ENCODE measurements at places on chromosomes 4 and X.

DNA sequence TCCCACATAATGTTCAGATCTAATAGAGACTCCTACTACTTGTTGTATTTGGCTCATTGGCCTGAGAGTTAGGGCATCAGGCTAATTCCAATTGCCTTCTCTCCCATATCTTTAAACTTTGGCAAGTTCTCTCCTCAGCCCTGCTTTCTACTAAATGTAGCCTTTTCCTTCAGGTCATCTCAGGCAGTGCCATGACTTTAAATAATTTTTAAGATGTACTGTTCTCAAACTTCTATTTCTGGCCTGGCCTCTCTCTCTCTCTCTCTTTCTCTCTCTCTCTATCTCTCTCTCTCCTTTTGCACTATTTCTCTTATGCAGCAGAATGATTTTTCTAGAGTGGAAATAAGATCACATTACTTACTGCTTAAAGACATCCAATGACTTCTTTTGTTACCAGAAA lies 114.5 kb upstream of the PAQR3 start:
- DNase-seq, result no peak

DNA sequence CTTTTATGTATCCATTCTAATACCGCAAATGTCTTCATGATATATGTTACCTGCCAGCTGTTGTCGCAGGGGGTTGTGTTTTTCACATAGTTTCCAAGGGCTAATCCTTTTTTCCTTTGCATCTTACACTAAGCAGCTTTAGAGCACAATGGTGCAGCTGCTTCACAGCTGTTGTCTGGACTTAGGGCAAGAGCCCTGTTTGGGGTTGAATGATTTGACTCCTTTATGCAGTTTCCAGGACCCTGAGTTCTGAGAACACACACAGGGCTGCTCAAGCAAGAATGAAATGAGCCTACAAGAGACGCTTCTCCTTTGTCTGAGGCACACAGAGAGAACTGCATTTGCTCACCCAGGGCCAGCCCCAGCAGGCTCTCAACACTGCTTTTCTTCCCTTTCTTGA lies 20.2 kb downstream of the CCNG2 start:
- DNase-seq, result no peak

DNA sequence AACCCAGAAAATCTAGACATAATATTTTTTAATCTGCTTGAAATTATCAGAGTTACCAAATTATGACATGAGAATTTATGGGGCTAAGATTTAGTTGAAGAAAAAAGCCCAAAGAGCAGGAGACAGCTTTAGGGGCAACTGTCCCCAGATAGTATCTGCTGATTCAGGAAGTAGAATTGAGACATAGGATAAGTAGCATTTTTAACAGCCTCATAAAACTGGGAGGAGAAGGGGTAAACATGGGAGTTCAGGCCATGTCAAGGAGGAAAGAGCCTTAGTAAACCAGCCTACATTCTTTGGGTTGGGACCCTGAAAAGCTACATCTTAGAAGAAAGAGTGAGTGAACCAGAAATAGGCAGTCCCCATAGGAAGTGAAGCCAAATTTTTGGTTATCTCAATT lies 9.7 kb upstream of the RAB28 start:
- DNase-seq, result no peak

DNA sequence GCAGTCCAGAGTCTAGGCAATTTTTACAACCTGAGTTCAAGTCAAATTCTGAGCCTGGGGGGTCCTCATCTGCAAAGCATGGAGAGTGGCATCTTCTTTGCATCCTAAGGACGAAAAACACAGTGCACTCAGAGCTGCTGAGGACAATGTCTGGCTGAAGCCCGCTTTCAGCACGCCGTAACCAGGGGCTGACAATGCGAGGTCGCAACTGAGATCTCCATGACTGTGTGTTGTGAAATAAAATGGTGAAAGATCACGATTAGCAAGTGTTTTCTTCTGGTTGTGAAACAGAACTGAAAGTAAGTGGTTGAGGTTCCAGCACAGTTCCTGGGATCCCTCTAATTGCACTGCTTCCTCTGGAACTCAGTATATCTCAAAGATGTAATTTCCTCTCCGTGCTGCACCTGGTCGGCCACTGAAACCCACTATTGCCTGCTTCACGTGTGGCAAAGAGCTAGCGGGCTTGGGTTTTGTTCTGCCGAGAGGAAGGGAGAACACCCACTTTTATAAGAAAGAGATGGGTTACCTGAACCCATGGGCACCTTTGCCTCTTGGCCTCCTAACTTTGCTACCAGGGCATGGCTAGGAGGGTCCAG lies 7.7 kb upstream of the F11 start:
- no peak for DNase-seq

DNA sequence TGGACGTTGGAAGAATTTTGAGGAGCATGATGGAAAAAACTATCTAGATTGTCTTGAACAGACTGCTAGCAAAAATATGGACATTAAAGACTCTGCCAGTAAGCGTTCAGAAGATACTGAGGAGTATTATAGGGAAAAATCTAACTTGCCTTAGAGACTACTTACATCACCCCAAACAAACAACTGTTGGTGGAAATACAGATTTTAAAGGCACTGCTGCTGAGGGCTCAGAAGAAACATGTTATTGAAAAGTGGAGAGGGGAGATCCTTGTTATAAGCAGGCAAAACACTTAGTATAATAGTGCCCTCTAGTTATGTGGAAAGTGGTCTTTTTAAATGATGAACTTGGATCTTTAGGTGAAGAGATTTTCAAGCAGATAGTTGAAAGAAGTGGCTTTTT lies 29.2 kb downstream of the MAD2L1 start:
- no peak for DNase-seq

- peak; percentile 20 for DNase-seq
Measured at GRCh38 chr4:103046416-103047290, 27.1 kb upstream of the SLC9B1 start.

DNA sequence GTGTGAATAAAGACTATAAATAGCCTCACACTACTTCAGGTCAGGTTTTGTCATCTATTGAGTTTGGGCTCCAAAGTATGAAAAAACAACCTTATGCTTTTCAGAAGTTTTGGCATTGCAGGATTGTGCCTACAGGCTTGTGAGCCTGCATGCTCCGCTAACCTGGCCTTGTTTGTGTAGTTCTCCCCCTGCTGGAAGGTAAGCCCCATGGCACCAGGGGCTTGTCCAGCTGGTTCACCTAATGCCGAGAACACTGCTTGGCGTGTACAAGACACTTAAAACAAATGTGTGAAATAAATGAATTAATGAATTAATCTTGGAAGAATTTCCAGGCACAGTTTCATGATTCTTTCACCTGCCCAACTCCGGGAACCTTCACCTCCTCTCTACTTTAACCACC lies 1.8 kb upstream of the HSD17B10 start:
- DNase-seq, result no peak

- no peak for DNase-seq
Measured at GRCh38 chr4:88108747-88109122, 49.7 kb downstream of the ABCG2 start.

DNA sequence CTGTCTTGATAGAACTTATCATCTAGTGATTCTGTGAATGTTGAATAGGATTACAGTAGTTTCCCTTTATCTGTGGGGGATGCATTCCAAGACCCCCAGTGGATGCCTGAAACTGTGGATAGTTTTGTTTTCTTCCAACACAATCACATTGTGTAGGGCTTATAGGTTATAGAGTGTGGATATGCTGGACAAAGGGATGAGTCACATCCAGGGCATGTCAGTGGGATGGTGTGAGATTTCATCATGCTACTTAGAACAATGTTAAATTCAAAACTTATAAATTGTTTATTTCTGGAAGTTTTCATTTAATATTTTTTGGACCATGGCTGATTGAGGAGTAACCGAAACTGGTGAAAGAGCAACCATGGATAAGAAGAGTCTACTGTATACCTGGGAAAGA lies 432.3 kb upstream of the ATOH1 start:
- DNase-seq, result no peak

DNA sequence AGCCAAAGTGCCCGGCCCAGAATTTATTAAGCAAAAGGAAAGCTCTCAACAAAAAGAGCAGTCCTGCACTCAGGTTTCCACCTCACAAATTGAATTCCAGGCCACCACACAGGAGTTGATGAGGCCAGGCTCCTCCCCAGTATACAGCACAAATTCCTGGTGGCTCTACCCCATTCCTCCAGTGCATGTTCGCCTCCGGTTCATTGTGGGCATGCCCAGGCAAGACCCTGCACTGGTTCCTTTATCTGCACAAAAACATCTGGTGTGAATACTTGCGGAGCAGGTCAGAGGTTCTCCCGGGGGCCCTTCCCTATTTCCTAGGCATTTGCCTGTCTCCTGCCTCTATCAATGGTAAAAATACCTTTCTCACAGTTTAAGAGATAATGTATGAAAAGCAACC lies 195.2 kb upstream of the ANXA10 start:
- no peak for DNase-seq

DNA sequence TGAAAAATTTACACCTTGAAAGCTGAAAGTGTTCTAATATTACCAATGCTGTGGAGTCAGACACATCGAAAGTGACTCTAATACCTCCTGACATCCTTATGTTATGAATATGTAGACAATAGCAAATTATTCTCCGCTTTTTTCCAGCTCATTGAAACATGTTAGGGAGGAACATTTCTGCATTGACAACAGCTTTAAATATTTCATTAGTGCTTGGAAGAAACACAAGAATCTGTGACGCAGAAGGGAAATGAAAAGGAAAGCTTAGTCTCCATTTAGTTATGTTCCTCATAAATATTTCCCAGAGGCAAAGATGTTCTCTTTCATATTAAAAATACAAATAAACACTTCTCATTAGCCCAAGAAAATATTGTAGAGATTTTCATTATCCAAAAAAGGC lies 55.8 kb upstream of the CD99 start:
- peak; percentile 15 for DNase-seq

- DNase-seq, result no peak
Measured at GRCh38 chr4:135775909-135776308, 1574.3 kb upstream of the PABPC4L start.

- DNase-seq, result no peak
Measured at GRCh38 chr4:2848449-2848848, 4.8 kb downstream of the ADD1 start.

DNA sequence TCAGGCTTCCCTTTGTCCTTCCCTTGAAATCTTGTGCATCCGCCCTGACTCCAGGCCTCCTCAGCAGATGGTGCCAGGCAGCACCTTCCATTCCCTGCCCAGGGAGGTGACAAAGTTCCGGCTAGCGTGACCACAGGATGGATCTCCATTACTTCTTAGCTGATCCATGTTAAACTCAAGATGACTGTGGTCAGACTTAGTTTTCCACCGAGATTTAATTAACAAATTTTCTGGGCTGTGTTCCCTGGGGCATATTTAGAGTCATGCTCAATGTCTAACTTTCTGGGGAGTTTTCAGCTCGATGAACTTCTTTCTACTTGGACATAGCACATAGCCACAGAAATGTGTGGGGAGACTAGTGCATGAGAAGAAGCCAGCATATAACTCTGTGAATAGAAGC lies 215.1 kb upstream of the SFRP2 start:
- no peak for DNase-seq

DNA sequence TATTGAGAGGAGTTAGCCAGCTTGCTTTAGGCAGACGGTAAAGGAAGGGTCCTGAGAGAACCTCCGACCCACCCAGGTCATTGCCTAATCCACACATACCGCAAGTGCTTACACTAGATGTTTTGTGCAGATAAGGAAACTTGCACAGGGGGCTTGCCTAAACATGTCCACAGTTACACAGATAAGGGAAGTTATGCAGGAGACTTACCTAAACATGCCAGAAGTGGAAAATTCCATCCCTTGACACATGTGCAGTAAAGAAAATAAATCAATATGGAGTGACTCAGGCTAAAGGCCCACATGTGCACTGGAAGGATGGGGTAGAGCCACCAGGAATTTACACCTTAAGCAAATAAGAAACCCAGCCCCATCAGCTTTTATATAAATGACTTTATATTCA lies 232.8 kb upstream of the HDX start:
- no peak for DNase-seq

GRCh38 chr4:95643627-95644026 lies 94.9 kb upstream of the UNC5C start:
- DNase-seq, result no peak

- DNase-seq, result no peak
Measured at GRCh38 chr4:48375651-48376304, 34.4 kb downstream of the SLAIN2 start.

DNA sequence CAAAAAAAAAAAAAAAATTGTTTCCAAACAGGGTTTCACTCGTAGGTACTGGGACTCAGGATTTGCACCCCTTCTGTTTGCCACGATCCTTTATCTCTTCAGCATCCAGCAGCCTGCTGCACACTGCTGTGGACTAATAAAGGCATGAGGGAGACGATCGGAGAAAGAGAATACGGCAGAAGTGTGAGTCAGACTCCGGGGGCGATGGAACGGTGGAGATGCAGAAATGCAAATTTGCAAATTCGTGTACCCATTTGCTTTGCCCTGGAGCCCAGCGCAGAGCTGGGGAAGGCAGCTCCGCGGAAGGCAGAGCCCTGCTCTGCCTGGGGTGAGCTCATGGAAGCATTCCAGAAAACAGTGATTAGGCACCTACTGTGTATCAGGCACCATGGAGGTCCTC lies 270.3 kb downstream of the ASMT start:
- no peak for DNase-seq

DNA sequence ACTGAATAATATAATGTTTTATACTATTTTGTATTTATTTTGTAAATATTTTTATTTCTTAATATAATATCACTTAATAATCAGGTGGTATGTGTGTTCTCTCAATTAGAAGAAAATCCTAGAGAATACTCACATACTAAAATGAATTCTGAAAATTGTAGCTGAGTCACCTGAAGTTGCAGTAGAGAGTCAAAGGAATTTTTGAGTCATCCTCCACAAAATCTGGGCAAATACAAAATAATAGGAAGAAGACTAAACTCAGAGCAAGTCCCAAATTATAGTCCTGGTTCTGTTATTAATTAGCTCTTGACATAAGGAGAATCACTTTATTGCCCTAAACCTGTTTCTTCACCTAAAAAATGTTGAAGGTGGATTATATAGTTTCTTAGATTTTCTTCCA lies 57.8 kb downstream of the SPATA4 start:
- no peak for DNase-seq

DNA sequence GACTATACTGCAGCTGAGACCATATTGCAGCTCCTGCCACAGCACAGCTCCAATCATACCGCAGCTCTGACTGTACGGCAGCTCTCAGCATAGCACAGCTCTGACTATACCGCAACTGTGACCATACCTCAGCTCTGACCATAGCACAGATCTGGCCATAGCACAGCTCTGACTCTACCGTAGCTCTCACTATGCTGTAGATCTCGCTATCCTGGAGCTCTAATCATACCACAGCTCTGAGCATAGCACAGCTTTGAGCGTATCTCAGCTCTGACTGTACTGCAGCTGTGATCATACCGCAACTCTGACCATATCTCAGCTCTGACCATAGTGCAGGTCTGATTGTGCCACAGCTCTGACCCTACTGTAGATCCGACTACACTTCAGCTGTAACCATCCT lies 139.2 kb downstream of the ASMT start:
- peak; percentile 0 for DNase-seq

- DNase-seq, result peak; percentile 51
Measured at GRCh38 chr4:32499171-32499570, 1779.0 kb downstream of the PCDH7 start.

DNA sequence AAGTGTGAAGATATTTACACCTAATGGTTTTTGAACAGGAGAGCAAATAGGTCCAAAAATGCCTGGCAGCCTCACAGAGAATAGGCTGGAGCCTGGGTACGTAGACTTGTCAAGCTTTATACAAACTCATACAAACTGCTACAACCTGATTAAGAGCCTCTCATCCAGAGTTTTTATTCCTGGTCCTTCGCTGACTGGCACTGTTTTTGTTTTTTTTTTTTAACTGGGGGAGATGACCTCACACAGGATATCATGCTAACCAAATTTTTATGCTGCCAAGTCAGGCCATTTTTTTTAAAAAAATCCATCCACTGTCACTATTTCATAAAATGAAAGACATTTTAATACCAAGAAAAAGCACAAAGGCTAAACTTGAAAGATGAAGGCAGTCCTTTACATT lies 1.9 kb downstream of the FAM114A1 start:
- no peak for DNase-seq

Data from GM04504 (cell line).